ENCODE measurements at places on chromosomes 12 and 14.

- DNase-seq, result no peak
Measured at GRCh38 chr12:53624458-53624857, 1.7 kb downstream of the ATF7 start.

DNA sequence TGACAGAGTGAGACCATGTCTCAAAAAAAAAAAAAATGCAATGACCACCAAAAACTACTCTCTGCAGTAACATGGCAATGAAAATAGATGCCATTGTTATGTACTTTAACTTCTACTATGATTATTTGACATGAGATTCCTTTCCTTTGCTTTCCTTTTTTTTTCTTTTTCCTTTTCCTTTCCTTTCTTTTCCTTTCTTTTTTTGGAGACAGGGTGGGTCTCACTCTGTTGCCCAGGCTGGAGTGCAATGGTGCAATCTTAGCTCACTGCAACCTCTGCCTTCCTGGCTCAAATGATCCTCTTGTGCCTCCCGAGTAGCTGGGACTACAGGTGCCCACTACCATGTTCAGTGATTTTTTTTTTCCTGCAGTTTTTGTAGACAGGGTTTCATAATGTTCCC, 24.9 kb upstream of the ETFBKMT start:
- no peak for DNase-seq

- DNase-seq, result no peak
Measured at GRCh38 chr12:82527165-82527780, 159.4 kb upstream of the TMTC2 start.

DNA sequence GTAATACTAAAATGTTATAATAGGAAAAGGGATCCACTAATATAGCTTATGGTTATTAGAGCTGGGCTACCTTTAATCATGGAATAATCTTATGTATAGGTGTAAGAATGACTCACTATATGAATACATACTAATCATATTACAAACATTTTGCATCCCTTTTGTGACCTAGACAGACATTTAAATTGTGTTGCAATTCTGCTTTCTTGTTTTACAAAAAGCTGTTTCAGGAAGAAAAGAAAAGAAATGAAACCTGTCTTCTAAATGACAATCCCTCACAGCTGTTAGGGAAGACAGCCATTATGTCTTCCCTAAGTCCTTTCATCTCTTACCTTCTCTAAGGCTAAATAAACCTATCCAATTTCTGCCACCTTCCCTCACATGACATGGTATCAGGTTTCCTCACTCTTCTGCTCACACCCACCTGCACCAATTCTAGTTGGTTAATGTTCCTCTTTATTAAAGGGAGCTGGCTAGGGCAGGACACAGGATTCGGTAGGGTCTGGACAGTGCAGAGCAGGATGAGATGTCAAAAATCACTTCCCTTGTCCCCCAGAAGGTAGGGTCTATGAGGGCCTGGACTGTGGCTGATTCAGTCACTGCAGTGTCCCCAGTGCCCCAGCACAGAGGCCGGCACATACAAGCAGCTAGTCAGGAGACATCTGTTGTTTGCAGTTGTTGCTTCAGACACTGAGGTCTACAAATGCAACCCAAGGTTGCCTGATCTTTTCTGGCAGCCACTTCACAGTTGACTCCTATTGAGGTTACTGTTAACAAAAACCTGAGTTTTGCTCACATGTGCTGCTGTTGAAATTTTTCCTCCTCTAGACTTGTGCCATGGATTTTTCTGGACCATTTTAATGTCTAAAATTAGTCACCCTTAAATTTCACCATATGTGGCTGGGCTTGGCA, 3.7 kb downstream of the DHRS7 start:
- no peak for DNase-seq

- DNase-seq, result no peak
Measured at GRCh38 chr12:89163918-89164317, 188.4 kb downstream of the DUSP6 start.

DNA sequence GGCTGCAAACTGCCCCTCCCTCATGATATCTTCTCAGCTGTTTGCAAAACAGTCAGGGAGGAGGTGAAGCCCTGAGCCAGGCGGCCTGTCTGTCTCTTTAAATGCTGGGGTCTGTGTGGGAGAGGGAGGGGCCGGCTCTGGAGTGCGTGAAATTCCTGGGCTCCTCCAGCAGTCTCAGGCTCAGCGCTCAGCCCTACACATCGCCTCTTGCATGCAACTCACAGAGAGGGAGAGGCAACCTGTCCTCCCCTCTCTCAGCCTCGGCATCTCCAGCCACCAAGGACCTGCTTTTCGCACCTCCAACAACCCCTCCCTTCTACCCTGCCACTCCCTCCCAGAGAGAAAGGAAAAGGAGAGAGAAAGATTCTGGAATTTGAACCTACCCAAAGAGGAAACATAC, at the start of gene NRXN3:
Gene NRXN3, plus strand, starts transcription at position 171 of the 400 bp plus-strand sequence. CDS start 72,721 bp downstream, outside the sequence.
- DNase-seq, result no peak

GRCh38 chr14:61623927-61624326, 71.4 kb upstream of the HIF1A start:
- DNase-seq, result no peak

DNA sequence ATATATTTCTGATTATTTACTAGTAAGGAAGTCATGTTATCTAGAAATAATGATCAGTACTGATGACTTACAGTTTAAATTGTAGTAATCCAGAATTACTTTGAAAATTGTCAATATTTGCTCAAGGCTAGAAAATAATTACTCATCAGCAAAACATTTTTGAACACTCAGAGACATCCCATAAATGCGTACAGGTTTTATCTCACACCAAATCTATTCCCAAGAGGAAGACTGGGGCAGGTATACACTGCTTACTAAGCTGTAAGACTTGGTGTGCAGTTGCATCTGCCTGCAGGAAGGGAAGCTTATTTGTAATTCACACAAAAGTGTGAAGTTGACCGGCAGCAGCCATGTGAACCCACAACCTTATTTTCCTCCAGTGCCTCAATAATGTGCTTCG, 146.4 kb downstream of the CCER1 start:
- DNase-seq, result no peak

DNA sequence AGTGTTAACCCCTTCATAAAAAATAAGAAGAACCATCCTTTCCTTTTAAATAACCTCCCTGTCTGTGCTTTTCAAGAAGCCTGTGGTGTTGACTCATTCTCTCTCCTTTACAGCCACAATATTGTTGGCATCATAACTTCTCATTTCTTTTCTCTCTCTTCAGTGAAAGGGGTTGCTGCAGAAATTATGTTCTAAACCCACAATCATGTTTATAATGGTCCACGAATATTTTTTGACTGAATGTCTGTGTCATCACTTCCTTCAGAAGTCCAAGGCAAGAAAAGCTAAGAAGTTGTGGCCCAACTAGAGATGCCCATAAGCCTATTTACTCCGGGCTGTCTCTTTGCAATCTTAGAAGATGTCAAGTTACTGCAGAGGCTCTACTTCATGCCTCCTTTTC, 488.3 kb downstream of the APAF1 start:
- DNase-seq, result no peak

DNA sequence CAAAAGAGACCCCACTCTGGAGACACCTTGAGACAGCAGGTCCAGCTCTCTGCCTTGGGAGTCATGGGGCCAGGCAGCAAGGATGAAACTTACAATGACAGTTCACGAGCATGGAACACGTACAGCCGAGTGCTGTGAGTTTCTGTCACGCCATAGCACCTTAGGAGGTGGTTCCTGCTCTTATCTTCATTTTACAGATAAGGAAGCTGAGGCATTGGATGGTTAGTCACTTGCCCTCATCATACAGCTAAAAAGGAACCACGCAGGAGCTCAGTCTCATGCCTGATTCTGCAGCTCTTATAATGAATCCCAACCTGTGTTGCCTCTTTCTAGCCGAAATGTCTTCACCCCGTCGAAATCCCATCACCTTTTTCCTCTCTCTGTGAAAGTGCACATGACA, 39.9 kb downstream of the C14orf132 start:
- DNase-seq, result no peak

- no peak for DNase-seq
Measured at GRCh38 chr14:99672506-99673304, 11.4 kb upstream of the CYP46A1 start.

DNA sequence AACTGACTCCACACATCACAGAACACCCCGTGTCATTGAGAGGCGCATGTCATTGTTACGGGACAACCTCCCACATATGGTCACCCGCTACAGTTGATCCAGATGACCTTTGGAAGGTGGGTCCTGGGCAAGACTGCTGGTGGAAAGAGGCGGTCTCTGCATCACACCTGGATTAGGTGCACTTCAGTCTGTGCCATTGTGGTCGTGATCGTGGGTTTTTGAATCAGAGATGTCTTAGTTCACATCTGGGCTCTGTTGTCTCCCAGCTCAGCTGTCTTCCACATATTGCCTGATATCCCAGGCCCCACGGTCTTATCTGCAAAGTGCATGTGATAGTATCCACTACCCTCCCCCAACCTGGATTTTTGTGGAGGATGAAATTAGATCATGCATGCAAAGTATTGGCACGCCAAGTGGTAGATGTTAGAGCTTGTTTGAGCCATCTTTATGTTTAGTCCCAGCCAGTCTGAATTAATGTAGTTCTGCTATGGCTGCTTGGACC, 208.7 kb upstream of the FOXN3 start:
- no peak for DNase-seq

DNA sequence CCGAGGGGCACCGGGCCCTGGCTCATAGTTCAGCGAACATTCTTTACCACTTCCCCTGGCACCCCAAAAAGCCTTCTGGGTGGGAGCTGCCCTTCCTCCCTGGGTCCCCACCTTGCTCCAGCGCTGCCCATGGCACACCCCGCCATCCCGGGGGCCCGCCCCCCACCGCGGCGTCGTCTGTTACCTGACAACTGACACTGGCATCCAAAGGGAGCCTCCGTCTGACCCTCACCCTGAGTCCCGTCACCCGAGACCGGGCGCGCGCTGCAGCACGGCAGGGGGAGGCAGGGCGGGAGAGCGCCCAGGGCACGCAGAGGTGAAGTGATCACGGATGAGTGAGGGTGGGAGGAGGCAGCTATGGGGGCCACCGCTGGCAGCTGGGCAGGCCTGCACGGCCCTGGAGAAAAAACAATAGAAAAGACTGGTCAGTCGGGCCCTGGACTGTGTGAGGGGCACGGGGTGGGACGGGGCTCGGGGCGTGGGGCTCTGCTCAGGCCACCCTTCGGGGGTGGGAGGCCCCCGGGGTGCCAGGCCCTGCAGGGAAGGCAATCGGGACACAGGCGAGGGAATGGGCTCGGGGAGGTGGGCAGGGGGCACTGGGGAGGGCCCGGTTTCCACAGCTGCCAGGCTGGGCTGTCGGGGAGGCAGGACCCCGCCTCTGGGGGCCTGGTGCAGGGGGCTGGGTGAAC, 40.7 kb downstream of the BCL11B start:
- DNase-seq, result no peak

- no peak for DNase-seq
Measured at GRCh38 chr12:106174876-106175275, 36.1 kb upstream of the NUAK1 start.

GRCh38 chr12:106171117-106171750, 32.5 kb upstream of the NUAK1 start:
- DNase-seq, result no peak

- no peak for DNase-seq
Measured at GRCh38 chr12:77019920-77020319, 45.4 kb downstream of the E2F7 start.

DNA sequence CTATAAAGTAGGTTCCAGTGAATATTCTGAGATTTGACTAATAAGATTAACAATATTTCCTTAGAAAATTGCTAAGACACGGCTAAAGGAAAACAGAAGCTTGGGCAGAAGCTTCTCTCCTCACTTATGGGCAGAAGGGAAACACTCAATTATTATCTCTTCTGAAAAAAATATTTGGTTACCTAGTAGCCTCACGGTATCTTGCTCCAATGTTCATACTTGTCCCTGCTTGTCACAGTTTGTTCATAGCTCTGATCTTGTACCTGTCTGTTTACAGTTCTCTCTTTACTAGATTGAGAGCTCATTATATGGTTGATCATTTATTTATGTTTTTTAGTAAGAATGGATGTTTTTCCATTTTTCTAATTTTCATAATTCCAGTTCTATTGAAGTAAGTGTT, 458.0 kb upstream of the ATP2B1 start:
- DNase-seq, result no peak

DNA sequence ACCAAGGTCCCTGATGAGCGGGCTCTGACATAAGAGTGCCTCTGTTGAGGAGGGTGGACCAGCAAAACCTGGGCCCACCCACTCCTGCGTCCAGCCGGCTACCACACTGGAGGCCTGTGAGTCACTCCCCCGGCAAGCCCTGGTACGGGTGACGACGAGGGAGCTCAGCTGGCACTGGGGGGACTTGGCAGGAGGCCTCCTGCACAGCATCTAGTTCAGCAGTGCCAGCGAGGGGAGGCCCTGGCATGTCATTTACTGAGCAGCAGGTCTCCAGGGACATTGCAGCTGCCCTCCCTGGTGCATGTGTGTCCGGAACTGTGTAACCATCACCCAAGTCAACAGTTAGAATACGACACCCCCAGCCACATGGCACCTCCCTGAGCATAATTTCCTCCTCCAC, 24.4 kb downstream of the CD9 start:
- DNase-seq, result peak; percentile 66

DNA sequence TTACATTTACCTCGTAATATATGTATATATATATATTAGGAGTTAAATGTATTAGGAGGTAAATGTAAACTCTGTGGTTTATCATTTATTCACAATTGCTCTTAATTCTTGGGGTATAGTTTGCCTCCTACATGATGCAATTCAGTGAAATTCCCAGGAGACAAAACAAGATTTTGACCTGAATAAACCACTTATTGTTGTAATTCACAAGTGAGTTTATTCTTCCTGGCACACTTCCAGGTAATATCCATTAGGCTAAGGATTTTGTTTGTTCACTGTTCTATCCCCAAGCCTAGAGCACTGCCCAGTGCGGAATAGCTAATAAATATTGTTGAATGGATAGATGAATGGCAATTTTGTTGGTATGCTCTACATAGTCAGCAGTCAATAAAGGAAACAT, 3.0 kb downstream of the SMIM10L1 start:
- no peak for DNase-seq

DNA sequence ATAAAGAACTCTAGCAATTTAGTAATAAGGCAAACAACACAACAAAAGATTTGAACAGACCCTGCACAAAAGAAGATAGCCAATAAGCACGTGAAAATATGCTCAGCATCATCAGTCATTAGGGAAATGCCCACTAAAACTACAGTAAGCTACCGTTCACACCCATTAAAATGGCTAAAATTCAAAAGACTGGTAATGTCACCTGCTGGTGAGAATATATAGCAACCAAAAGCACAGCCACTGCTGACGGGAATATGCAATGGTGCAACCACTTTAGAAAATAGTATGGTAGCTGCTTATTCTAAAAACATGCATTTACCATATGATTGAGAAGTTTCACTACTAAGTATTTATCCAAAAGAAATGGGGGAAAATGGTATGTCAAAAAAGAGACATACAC, 74.9 kb downstream of the DPF3 start:
- DNase-seq, result no peak

DNA sequence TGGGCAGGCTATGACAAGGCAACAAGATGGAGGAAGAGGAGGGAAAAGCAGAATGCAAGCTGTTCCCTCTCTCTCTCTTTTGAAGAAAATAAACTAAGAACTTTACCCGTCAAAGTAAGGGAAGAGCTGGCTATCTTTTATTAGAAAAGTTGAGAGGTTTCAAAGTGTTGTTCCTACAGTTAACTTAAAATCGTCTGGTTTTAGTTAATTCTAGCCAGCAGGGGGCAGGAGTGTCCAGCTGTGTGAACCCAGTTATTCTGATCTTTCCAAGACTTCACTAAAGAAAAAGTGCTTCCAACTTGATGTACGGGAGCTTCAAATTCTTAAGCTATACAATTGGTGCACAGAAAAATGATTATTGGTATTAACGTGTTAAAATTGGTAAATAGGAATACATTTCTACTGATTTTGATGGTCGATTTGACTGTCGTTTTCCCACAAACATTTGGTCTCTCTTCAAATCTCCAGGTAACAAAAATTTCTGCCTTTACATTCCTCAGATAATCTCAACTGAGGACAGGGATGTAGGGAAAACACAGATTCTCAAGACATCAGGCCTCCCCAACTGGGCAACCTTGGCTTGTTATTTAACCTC, 28.4 kb upstream of the MON2 start:
- peak; percentile 37 for DNase-seq
